Hematopoietic multipotent progenitor cell treated with erythropoietin and hydrocortisone succinate and interleukin-3 and kit ligand, for 4 days (in vitro differentiated cells): ENCODE measurements at places on chromosomes 6 and 20.

- peak; percentile 84 for DNase-seq
These were observed 44.2 kb downstream of the ZNF831 start for GRCh38 chr20:59207742-59208357.

DNA sequence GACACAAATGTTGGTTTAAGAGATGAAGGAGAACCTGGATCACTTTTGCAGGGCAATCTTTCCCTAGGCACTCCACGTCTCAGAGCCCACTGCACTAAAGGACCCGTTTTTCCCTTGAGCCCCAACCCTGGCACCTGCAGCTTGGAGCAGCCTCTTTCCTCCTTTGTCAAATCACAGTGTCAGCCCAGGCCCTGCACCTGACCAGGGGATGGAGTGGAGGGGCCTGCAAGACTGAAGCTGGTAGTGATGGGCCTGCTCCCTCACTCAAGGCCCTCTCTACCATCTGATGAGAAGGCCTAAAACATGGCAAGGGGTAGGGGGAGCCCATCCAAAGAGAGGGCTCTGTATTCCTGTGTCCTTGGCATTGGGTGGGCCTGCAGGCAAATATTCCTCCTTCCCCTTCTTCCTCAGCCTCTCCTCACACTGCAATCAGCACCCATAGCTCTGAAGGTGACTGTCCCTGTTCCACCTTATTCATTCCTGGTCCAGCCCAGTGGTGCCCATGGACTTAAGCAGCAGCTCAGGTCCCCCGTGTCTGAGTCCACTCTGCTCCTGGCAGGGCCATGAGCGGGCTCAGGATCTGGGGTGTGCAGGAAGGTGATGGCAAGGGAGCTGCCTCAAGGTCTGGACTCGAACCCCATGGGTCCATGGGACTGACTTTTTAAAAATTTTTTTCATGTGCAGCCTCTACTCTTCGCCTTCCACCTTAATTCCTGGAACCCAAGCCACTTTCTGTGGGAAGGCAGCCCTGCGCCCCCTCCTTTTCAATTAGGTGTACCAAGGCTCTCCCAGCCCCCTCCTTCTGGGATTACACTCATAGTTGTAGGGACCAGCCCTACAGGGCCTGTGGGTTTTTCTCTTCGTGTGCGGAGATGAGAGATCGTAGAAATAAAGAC, 6.7 kb downstream of the RAET1G start:
- no peak for DNase-seq

GRCh38 chr6:18400831-18401446, 13.8 kb downstream of the RNF144B start:
- peak; percentile 52 for DNase-seq

GRCh38 chr6:152148412-152148811, 340.9 kb downstream of the ESR1 start:
- DNase-seq = no peak

DNA sequence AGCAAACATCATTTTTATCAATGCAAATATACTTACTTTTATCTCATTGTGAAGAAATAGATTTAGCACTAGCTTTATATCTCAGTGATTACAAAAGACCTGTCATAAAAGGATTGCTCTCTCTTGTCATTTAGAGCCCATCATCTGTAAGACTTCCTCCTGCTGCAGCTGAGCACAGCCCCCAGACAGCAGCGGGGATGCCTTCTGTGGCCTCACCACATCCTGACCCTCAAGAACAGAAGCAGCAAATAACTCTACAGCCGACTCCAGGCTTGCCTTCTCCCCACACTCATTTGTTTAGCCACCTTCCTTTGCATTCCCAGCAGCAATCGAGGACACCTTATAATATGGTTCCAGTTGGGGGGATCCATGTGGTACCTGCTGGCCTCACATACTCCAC, 127.0 kb upstream of the EDN1 start:
- peak; percentile 78 for DNase-seq

GRCh38 chr20:51529081-51529681, 13.3 kb downstream of the NFATC2 start:
- DNase-seq = peak; percentile 71

DNA sequence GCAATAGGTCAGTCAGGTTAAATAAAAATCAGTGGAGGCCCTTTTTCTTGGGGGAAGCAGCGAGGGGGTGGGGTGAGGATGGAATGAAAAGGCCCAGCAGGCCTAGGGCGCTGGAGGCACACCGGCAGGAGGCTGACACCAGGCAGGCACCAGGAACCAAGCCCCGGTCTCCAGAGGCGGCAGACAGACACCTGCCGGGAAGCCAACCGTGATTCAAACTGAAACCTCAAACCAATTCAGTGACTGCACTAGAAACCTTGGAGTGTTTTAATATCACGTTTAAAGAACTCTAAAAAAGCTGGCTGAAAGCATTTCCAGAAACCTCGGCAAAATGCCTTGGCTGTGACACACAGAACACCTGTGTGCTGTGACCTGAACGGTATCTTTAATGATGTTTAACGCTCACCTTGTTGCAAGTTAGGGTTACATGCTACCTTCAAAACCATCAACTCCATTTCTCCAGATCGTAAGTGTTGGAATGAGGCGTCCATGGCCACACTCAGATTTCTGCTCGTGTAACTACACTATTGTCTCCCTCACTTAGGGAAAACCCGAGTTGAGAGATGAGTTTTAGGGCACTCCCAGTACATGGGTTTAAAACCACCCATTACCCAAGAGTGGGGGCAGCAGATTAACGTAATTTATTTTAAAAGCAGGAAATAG, 27.2 kb downstream of the DIDO1 start:
- no peak for DNase-seq

GRCh38 chr6:101226677-101227135, 166.8 kb upstream of the GRIK2 start:
- DNase-seq = peak; percentile 13

GRCh38 chr6:98574984-98575383, 259.4 kb upstream of the POU3F2 start:
- DNase-seq = no peak

DNA sequence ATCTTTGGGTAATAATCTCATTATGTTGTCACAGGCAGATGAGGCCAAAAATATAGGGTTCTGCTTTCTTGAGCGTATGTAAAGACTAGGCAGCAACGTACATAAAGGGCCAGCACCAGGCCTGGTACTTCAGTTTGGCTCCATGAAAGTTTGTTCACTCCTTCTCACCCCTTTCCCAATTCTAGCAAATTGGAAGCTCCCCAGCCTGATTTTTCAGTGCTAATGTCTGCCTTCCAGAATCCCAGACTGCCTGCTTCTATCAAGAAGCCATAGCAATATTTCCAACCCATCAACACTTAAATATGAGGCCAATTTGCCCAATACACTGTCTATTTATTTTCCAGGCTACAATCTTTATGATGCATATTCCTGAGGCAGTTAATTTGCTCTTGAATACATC, 93.4 kb upstream of the PTPRT start:
- no peak for DNase-seq

- no peak for DNase-seq
These were observed 164.2 kb downstream of the GMPR start for GRCh38 chr6:16402581-16402900.

DNA sequence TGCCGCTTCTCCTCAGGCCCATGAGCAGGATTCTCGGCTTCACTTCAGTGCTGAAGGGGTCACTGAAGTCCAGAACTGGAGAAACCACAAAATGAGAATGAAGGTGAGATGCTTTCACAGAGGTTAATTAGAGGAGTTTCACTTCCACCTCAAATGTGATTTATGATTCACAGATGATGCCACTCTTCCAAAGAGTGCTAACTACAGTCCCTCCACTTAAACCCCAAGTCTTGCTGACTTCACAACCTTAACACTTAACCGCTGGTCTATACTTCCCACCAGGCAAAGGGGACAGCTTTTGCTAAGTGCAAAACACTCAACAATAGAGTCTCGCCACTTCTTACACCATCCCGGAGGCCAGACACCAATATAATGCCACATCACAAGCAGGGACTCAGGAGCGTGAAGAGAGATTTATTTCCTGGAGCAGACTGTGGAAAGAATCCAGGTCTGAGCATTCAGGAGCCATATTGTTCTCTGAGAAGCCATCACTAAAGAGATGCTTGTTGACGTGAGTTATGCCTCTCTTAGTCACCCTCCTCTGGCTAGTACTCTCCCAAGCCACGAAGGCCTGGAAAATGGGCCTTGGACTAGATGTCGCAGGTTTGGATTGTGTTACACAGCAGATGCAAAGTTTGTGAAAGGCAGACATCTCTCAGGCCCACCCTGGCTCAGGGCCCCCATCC, 24.4 kb downstream of the RRAGD start:
- DNase-seq = no peak

GRCh38 chr6:93391965-93392364, 27.4 kb downstream of the EPHA7 start:
- DNase-seq = no peak

DNA sequence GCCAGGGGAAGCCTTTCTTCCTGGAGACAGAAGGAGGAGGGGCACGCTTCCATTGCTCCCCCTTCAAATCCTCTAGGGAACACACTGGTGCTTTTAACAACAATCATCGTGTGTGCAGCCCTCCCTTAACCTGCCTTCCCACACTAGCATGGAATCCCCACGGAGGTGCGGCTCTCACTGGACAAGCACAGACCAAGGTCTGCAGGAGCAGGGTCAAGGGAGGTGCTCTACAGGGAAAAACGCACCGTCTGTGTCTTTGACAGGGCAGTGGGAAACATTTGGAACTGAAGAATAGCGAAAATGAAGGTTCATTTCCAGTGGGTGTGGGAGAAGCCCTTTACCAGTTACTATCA, 527.1 kb downstream of the QKI start:
- no peak for DNase-seq

GRCh38 chr6:89503641-89504040, 70.7 kb downstream of the ANKRD6 start:
- no peak for DNase-seq

GRCh38 chr6:14274546-14275492, 157.2 kb downstream of the CD83 start:
- no peak for DNase-seq

DNA sequence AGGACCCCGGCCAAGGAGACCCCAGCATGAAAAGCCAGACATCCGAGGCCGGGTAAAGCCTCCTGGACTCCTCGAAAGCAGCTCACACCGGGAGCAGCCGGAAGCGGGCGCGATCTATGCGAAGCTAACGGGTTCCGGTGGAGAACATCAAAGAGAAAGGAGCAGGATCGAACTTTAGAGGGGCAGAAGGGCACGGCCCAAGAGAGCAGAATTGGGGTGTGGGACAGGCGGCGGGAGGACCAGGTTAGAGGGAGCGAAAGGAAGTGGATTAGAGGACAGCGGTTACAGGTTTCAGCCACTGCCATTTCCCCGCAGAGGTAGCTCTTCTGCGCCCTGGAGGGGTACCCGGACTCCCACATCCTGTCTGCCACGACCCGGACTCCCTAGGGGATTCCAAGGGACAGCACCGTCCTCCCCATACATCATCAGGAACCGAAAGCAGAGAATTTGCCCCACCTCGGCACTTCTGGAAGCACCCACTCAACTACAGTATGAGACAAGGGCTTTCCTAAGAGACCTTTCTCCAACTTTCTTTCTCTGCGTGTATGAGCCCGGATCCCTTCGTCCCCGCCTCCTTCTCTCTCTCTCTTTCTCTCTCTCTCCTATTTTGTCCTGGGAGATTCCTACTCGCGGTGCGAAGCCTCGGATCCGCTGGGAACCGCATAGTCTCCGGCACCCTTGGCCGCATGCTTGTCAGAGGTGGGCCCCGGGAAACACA, 507 bp upstream of the VGLL2 start:
- no peak for DNase-seq

DNA sequence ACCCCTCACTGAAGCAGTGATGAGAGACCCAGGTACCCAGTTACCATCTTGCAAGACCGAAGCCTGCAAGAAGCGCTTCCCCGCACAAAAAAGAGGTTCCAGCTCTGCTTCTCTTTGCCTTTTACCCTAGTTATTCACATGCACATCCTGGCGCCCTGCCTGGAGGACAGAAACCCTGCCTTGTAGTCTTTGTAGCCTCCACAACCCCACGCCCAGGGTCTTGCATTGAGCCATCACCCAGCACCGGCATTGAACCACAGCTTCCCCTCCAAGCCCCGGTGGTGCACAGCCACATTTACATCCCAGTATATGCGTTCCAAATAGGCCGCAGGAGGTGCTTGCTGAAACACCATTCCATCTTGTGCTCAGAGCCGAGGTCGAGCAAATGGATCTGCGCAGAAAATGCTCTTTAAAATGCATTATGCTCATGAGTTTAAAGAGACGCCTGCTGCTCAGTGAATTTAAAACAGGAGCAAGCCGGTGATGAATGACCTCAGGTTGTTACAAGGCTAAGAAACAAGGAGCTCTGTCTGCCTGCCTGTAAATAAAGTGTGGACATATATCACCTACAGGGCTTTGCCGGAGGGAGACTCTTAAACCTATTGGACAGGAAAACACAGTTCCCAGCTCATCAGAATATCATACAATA, 61.7 kb downstream of the GNAS-AS1 start:
- no peak for DNase-seq

DNA sequence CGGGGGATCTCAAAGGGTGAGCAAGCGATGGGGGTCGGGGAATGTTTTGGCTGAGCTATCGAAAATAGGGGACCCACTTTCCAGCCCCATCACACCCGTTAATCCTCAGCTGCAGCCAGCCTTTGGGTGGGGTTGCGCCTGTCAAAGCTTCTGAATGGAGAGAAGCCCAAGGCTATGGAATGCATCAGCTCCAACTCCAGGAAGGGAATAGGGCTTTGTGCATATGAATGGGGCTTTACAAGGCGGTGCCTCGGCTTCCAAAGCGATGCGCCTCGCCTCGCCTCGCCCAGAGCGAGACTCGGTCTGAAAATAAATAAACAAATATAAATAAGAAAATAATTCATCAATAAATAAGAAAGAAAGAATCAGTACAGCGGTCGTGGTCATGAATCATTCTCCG, 751.4 kb upstream of the DEFB115 start:
- no peak for DNase-seq

GRCh38 chr20:4813076-4813862, 91.6 kb downstream of the PRND start:
- peak; percentile 52 for DNase-seq

DNA sequence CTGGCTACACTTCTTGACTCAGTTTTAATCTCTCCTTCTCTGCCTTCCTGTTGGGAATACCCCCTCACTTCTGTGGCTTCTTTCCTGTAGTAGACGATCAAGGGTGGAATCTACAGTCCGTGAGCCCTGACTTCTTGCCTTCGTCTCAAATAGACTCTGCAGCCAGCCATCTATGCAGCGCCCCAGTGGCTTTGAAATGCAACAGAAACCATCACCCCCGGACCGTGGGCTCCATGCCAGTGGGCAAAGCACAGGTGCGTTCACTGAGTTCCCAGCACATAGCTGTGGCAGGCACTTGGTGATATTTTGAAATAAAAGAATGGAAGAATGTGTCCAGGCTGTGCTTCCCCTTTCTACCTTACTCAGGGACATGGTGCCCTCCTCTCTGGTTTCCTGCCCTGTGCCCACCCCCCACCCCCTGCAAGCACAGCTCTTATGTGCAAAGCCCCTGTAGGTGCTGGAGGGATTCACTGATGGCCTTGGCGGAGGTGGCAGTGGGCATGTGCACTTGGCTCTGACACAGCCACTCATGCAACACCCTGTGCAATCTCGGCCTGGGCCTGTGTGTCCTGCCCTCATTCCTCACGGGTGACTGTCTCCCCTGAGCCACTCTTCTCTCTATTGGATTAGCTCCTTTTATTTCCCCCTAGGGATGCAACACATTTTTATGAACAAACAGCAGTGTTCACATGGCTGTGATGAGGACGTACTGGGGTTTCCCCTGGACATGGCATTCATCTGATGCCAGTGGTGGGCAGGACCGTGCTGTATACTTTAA, 5.5 kb upstream of the CDSN start:
- peak; percentile 12 for DNase-seq

GRCh38 chr6:16854986-16855385, 93.7 kb upstream of the ATXN1 start:
- no peak for DNase-seq
